ENCODE measurements at places on chromosomes 12 and 14. TPM values are rescaled to one million over a fixed set of nuclear protein-coding genes. Genes with fewer than 3 reads are reported as not detected.

- no peaks in the 10 kb centered on the region for H3K36me3 ChIP-seq
- H3K4me3 ChIP-seq, result no peak overlapping the region
- H3K27ac ChIP-seq, result no peak overlapping the region
These were observed 23.1 kb downstream of the MGAT4C start for GRCh38 chr12:86233126-86233525.

GRCh38 chr12:120199595-120200306, 1.2 kb downstream of the RPLP0 start:
- H3K4me3 ChIP-seq, result peak overlapping the region; percentile 100
- H3K36me3 ChIP-seq, result peaks cover 50% of the 10 kb centered on the region
- peaks cover 48% of the 10 kb centered on the region for H3K4me1 ChIP-seq
- no peaks in the 10 kb centered on the region for H3K27me3 ChIP-seq

- DNase-seq, result no peak
- peaks cover 63% of the 10 kb centered on the region for H3K4me1 ChIP-seq
- peaks cover 7% of the 10 kb centered on the region for H3K36me3 ChIP-seq
These were observed 1.1 kb downstream of the PPFIBP1 start for GRCh38 chr12:27524839-27525753.

GRCh38 chr12:120350576-120351350, 18.2 kb downstream of the MSI1 start:
- H3K4me3 ChIP-seq, result no peak overlapping the region
- no peaks in the 10 kb centered on the region for H3K36me3 ChIP-seq
- no peak for DNase-seq
- H3K27me3 ChIP-seq, result peaks cover 3% of the 10 kb centered on the region

- DNase-seq, result no peak
- peaks cover 4% of the 10 kb centered on the region for H3K27me3 ChIP-seq
- no peak overlapping the region for H3K4me3 ChIP-seq
- no peak overlapping the region for H3K27ac ChIP-seq
- no peaks in the 10 kb centered on the region for H3K4me1 ChIP-seq
These were observed 156.4 kb upstream of the FRMD6 start for GRCh38 chr14:51495319-51495718.

DNA sequence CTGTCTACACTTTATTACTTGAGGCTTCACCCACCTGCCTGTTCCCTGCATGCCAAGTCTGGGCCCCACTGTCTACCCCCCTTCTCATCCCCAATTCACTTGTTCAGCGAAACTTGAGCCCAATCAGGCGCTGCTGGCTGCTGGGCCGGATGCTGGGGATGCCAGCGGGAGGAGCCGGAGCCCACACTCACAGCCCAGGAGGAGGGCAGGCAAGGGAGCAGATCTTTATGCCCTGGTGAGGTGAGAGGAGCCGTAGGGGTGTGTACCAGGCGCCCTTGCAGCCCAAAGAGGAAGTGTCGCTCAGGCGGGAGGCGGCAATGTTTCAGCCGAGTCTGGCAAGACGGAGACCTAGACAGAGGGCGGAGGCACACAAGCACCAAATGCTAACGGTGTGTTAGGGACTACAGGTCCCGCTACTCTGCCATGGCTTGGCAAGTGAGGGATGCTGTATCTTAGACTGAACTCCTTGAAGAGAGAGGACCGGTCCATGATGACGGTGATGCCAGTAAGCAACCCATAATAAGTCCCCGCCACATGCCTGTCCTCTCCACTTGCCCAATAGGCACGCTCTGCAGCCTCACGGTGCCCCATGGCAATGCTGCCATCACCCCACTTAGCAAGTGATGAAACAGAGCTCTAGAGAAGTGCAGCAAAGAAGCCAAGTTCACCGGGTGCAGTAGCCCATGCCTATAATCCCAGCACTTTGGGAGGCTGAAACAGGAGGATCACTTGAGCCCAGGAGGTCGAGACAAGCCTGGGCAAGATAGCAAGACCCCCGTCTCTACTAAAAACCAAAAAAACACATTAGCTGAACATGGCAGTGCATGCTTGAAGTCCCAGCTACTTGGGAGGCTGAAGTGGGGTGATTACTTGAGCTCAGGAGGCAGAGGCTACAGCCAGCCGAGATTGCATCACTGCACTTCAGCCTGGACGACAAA, 41.6 kb downstream of the LRRC74A start:
- no peak for DNase-seq
- H3K27ac ChIP-seq, result no peak overlapping the region
- H3K4me1 ChIP-seq, result peaks cover 8% of the 10 kb centered on the region
- H3K4me3 ChIP-seq, result peak overlapping the region; percentile 26
- peaks cover 2% of the 10 kb centered on the region for H3K27me3 ChIP-seq

- no peaks in the 10 kb centered on the region for H3K4me1 ChIP-seq
- no peak overlapping the region for H3K4me3 ChIP-seq
- no peak for DNase-seq
- no peak overlapping the region for H3K27ac ChIP-seq
These were observed 61.0 kb upstream of the PELI2 start for GRCh38 chr14:56057071-56057741.

Gene LMNTD1
- not detected for total RNA-seq

Gene TPH2
- total RNA-seq, result not detected

GRCh38 chr14:72545411-72546311, 348.2 kb downstream of the DPF3 start:
- H3K4me1 ChIP-seq, result peaks cover 24% of the 10 kb centered on the region
- H3K4me3 ChIP-seq, result no peak overlapping the region
- H3K36me3 ChIP-seq, result peaks cover 5% of the 10 kb centered on the region
- no peak overlapping the region for H3K27ac ChIP-seq
- H3K27me3 ChIP-seq, result peaks cover 20% of the 10 kb centered on the region

- peaks cover 27% of the 10 kb centered on the region for H3K4me1 ChIP-seq
- H3K4me3 ChIP-seq, result no peak overlapping the region
- no peak overlapping the region for H3K27ac ChIP-seq
- no peak for DNase-seq
- H3K36me3 ChIP-seq, result no peaks in the 10 kb centered on the region
These were observed 58.8 kb upstream of the FBRSL1 start for GRCh38 chr12:132430838-132431774.

GRCh38 chr14:64720131-64720576, 15.9 kb downstream of the PLEKHG3 start:
- peaks cover 93% of the 10 kb centered on the region for H3K4me1 ChIP-seq
- no peak overlapping the region for H3K27ac ChIP-seq
- H3K4me3 ChIP-seq, result no peak overlapping the region
- H3K27me3 ChIP-seq, result peaks cover 4% of the 10 kb centered on the region
- peaks cover 11% of the 10 kb centered on the region for H3K36me3 ChIP-seq
- DNase-seq, result no peak

GRCh38 chr12:54358191-54358944, 5.9 kb downstream of the GPR84 start:
- peaks cover 2% of the 10 kb centered on the region for H3K27me3 ChIP-seq
- H3K27ac ChIP-seq, result no peak overlapping the region
- H3K4me3 ChIP-seq, result no peak overlapping the region
- peaks cover 13% of the 10 kb centered on the region for H3K4me1 ChIP-seq

GRCh38 chr12:79689477-79690141, 1.2 kb downstream of the PAWR start:
- no peak for DNase-seq
- H3K4me1 ChIP-seq, result peaks cover 10% of the 10 kb centered on the region
- H3K4me3 ChIP-seq, result peak overlapping the region; percentile 77
- H3K27ac ChIP-seq, result no peak overlapping the region
- H3K27me3 ChIP-seq, result peaks cover 55% of the 10 kb centered on the region

- H3K36me3 ChIP-seq, result peaks cover 27% of the 10 kb centered on the region
- H3K27me3 ChIP-seq, result no peaks in the 10 kb centered on the region
- no peak for DNase-seq
- H3K4me3 ChIP-seq, result no peak overlapping the region
- H3K4me1 ChIP-seq, result peaks cover 31% of the 10 kb centered on the region
These were observed 61.7 kb downstream of the DGLUCY start for GRCh38 chr14:91175291-91176201.

- no peak overlapping the region for H3K27ac ChIP-seq
- H3K36me3 ChIP-seq, result peaks cover 2% of the 10 kb centered on the region
- no peak overlapping the region for H3K4me3 ChIP-seq
- peaks cover 22% of the 10 kb centered on the region for H3K4me1 ChIP-seq
- peaks cover 6% of the 10 kb centered on the region for H3K27me3 ChIP-seq
- DNase-seq, result no peak
These were observed 293.7 kb downstream of the BTG1 start for GRCh38 chr12:91851741-91852477.

Gene KCNK10
- total RNA-seq, result not detected

Gene SPRYD4
- 5.5 TPM for total RNA-seq

- no peak for DNase-seq
- H3K27me3 ChIP-seq, result no peaks in the 10 kb centered on the region
- no peaks in the 10 kb centered on the region for H3K4me1 ChIP-seq
- H3K27ac ChIP-seq, result no peak overlapping the region
- H3K36me3 ChIP-seq, result peaks cover 2% of the 10 kb centered on the region
These were observed 238.3 kb upstream of the PWP1 start for GRCh38 chr12:107447336-107447735.

- H3K4me1 ChIP-seq, result no peaks in the 10 kb centered on the region
- H3K27me3 ChIP-seq, result peaks cover 5% of the 10 kb centered on the region
- H3K4me3 ChIP-seq, result no peak overlapping the region
- DNase-seq, result no peak
These were observed 250.1 kb upstream of the CAND1 start for GRCh38 chr12:67019070-67019469.

GRCh38 chr12:20376984-20377383, 8.6 kb downstream of the PDE3A start:
- no peaks in the 10 kb centered on the region for H3K4me1 ChIP-seq
- peaks cover 2% of the 10 kb centered on the region for H3K27me3 ChIP-seq
- no peak for DNase-seq
- H3K27ac ChIP-seq, result no peak overlapping the region

DNA sequence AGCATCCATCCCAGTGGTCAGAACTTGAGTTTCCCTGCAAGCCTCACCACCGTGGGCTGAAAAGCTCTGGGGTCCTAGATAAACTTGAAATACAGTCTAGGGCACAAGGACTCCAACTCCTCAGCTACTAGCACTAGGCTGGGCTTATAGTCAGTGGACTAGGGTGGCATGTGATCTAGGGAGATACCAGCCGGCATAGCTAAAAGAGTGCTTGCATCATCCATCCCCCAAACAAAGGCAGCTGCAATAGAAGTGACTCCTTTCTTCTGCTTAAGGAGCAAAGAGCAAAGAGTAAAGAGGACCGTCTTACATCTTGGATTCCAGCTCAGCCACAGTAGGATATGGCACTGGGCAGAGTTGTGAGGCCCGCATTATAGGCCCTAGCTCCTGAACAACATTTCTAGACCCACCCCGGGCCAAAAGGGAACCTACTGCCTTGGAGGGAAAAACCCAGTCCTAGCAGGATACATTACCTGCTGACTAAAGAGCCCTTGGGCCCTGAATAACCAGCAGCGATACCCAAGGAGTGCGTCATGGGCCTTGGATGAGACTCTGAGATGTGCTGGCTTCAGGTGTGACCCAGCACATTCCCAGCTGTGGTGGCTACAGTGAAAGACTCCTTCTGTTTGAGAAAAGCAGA, 17.9 kb upstream of the SOS2 start:
- no peak overlapping the region for H3K4me3 ChIP-seq
- no peak overlapping the region for H3K27ac ChIP-seq
- H3K36me3 ChIP-seq, result peaks cover 28% of the 10 kb centered on the region
- H3K27me3 ChIP-seq, result no peaks in the 10 kb centered on the region

- no peak overlapping the region for H3K4me3 ChIP-seq
- H3K36me3 ChIP-seq, result no peaks in the 10 kb centered on the region
- DNase-seq, result no peak
- H3K4me1 ChIP-seq, result no peaks in the 10 kb centered on the region
- no peak overlapping the region for H3K27ac ChIP-seq
These were observed 109.3 kb downstream of the PTPRQ start for GRCh38 chr12:80553316-80553715.

DNA sequence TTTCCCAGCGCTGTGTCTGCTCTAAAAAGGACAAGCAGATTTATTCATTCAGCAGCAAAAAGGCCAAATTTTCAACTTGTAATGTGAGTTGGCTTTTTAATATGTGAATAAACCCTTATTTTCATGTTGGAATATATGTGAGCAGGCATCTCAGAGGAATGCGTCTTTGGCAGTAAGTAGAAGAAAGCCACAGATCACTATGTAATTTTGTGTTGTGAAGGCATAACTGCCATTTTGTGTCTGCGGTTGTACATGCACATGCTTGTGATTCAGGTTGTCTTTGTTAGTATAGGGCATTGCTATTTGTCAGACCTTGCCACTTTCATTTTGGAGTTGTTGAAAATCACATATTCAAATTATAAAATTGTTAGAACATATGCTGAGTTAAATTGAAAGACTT, 398.8 kb upstream of the RGS6 start:
- H3K27me3 ChIP-seq, result no peaks in the 10 kb centered on the region
- no peak for DNase-seq
- no peak overlapping the region for H3K4me3 ChIP-seq
- no peak overlapping the region for H3K27ac ChIP-seq
- H3K4me1 ChIP-seq, result peaks cover 10% of the 10 kb centered on the region
